ENCODE measurements at places on chromosomes 2 and 18.

GRCh38 chr18:76604935-76605240 lies 109.8 kb upstream of the ZNF516 start:
- DNase-seq, result no peak

DNA sequence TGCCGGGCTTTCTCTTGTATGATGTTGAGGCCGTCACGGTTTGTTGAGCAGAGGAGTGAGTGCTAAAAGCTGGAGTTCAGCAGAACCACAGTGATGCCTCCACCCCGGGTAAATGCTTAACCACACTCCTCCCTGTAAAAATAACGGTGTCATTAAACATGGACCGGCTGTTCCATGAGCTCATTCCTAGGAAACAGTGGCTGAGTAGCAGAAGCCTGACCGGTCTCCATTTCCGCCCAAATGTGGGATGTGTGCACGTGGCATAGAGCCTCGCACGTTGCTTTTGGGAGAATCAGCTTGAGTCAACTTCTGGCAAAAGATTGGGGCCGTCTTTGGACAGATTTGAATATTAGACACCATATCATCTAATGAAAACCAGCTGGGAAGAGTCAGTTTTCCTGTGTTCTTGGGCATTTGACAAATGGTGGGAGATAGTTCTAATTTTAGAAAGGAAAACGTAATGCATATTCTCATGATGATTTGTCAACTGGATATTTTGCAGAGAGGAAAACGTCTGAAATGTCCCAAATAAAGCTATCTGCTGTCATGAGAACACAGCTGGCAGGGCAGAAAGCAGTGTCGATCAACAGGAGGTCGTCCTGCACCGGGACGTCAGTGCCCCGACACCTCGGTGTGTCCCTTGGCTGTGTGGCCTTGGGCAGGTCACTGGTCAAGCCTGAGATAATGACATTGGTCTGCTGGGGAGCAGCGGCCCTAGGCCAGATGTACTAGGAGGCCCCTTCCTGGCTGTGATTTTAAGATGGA lies 42.4 kb downstream of the LRRFIP1 start:
- peak; percentile 96 for DNase-seq

DNA sequence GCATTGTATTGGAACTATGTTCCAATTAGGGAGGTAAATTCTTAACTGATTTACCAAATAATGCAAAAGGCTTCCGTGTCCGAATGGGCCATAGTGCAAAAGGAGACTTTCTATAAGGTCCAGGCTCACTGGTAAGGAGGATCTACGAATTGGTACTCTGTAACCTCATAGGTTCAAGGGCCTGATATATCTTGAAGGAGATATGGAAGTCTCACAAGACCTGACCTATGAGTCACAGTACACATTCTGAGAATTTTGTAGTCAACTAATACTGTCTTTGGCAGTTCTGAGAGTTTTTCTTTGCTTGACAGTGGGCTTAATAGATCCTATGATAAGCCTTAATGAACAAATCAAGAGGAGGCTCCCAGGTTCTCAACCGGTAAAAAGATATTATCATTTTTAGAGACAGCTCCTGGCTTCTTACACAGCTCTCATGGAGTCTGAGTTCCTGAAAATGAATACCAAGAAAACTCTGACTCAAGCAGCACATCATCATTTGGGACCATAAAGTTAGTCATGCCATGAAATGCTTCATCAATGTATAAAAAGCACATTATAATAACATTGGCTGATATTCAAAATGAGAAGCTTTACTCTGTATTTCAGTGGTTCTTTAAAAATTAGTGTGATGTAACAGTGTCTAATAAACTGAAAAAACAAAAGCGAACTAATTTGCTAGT lies 1275.2 kb upstream of the CRIM1 start:
- no peak for DNase-seq

GRCh38 chr2:199460846-199461710 lies 3.3 kb upstream of the SATB2 start:
- peak; percentile 58 for DNase-seq

GRCh38 chr18:40810372-40810771 lies 1144.7 kb upstream of the PIK3C3 start:
- DNase-seq, result no peak

GRCh38 chr2:151817929-151818328 lies 10.3 kb downstream of the ARL5A start:
- no peak for DNase-seq

DNA sequence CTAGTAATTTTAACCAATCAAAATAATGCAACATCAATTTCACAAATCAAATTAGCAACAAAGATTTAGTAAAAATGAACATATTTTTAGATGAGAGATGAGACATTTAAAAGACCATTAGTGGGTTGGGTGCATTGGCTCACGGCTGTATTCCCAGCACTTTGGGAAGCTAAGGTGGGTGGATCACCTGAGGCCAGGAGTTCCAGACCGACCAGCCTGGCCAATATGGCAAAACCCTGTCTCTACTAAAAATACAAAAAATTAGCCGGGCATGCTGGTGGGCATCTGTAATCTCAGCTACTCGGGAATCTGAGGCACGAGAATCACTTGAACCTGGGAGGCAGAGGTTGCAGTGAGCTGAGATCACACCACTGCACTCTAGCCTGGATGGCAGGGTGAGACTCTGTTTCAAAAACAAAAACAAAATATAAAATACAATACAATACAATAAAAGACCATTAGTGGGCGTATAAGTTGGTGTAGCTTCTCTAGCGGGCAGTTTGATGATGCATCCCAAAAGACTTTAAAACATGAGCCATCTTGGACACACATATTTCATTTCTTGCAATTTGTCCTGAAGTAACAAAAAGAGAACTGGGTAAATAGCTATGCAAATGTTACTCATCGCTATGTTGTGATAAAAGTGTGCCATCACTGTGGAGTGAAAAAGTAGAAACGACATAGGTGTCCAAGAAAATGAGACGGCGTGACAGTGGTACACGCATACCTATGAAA lies 101.8 kb downstream of the COL6A3 start:
- DNase-seq, result no peak

DNA sequence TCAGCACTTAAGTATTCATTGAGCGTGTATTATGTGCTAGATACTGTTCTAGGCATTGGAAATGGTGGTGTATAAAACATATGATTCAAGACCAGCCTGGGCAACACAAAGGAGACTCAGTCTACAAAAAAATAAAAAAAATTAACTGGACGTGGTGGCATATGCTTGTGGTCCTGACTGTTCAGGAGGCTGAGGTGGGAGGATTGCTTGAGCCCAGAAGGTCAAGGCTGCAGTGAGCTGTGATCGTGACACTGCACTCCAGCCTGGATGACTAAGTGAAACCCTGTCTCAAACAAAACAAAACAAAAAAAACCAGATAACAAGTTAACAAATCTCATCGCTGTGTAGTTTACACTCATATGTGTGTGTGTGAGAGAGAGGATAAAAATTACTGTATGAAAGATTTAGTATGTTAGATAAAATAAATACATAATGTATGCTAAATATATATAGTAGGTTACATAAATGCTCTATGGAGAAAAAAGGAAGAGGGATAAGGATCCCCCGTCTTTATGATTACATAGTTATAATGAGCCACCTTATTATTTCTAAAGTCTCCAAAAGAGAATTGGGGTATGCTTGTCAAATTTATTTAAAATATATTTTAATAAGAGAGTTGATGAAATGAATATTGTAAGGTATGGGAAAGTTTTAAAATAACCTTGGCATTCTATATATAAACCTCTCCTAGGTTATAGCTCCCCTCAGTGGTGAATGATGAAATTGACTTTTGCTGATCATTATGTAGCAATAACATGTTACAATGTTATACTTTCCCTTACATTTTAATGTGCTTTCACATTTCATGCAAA lies 69.2 kb downstream of the EHBP1 start:
- peak; percentile 80 for DNase-seq

GRCh38 chr2:88307817-88308216 lies 137.7 kb downstream of the THNSL2 start:
- no peak for DNase-seq

DNA sequence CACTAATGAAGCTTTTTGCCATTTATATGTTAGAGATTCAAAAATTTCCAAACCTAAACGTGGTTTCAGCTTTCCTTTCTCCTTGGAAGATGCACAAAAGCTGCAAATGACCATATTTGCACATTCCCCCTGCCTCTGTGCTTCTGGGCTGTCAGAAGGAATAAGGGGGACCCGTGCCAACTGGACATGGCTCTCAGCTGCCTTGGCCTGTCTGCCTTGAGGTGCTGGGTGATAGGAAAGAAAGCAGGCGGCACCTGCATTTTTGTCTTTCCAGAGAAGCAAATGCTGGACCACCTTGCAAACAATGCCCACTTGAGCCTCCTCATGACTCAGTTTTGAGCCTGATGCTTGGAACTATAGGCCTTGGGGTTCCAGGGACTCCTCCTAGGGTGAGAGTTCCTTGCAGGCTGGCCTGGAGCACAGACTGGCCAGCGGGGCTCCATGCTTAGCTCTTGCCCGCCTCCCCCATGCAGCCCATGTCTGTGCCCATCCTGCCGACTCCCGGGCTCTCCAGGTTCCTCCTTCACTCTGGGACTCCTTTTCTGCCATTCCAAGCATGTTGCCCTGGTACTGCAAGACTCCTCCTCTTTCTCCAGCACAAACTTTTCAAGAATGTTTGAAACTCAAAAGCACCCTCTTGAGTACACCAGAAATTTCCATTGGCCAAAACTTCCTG lies 109.0 kb upstream of the EPAS1 start:
- DNase-seq, result peak; percentile 39

GRCh38 chr2:235989591-235989990 lies 178.6 kb downstream of the GBX2 start:
- no peak for DNase-seq

GRCh38 chr2:206890926-206891325 lies 48.4 kb upstream of the CPO start:
- no peak for DNase-seq

DNA sequence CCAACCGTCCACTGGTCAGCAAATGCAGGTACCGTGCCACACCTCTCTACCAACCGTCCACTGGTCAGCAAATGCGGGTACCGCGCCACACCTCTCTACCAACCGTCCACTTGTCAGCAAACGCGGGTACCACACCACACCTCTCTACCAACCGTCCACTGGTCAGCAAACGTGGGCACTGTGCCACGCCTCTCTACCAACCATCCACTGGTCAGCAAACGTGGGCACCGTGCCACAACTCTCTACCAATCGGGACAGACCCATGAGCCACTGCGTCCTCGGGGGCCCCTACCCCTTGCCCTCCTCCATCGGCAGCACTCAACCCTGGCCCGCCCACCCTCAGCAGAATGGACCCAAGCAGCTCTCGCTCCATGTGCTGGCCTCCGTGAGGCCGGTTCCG lies 226.4 kb upstream of the SALL3 start:
- no peak for DNase-seq

DNA sequence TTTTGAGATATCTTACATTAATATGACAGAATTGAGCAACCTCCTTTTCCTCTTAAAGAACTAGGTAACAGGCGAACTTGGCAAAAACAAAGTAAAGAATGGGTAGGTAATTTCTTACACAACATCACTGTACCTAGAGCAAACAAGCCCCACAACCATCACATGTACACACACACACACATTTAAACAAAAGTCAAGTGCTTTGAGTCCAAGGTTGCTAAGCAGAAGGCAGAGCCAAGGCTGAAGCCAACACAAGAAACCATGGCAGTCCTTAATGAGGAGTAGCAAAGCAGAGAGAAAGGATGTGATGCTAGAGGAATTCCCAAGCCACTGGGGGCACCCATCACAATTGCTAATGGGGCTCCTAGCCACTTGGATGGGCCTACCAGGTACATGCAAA lies 164.1 kb downstream of the PAX3 start:
- no peak for DNase-seq
